ENCODE measurements at places on chromosomes 2 and 18. TPM values are rescaled to one million over a fixed set of nuclear protein-coding genes. Genes with fewer than 3 reads are reported as not detected.

DNA sequence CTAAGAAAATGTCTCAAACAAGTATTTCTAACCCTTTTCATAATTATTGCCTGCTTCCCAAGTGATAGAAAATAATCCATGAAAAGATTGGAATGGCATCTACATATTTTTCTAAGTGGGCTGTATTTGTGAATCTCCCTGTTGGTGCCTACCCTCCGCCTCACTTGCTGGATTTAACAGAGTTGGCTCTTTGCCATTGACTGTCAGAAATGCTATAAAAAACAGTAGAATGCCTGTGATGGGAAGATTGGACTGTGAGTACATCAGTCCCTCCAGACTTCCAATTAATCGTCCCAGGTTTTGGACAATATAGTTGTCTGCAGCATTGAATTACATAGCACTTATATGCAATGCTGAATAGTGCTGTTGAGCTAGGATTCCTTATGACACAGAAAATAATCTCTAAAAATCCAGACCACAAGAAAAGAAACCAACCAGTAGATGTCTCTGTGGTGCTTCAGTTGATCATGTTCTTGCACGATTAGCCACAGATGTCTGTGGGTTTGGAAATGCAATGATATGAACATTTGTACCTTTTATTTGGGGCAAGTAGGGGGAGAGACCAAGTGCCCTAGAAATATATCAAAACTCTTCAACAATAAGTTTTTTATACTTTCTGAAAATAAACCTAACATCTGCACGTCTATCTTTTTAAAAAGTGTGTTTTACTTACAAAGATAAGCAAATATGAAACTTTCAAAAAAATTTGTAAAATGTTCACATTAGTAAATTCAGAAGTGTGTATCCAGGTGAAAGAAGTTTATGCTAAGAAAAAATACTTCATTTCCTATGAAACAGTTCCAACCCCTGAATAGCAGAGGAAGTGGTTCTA is 88.5 kb downstream of the DYNAP start:
- H3K4me1 ChIP-seq: no peaks in the 10 kb centered on the region
- no peak overlapping the region for H3K4me3 ChIP-seq
- H3K27ac ChIP-seq: no peak overlapping the region
- H3K27me3 ChIP-seq: no peaks in the 10 kb centered on the region
- no peaks in the 10 kb centered on the region for H3K36me3 ChIP-seq
- peak; percentile 25 for DNase-seq

- no peaks in the 10 kb centered on the region for H3K4me1 ChIP-seq
- no peak for DNase-seq
- no peak overlapping the region for H3K4me3 ChIP-seq
- no peak overlapping the region for H3K27ac ChIP-seq
- no peaks in the 10 kb centered on the region for H3K36me3 ChIP-seq
- no peaks in the 10 kb centered on the region for H3K27me3 ChIP-seq
These were observed 22.6 kb downstream of the FER1L5 start for GRCh38 chr2:96665083-96665569.

- H3K4me3 ChIP-seq: no peak overlapping the region
- no peaks in the 10 kb centered on the region for H3K27me3 ChIP-seq
- H3K27ac ChIP-seq: no peak overlapping the region
- H3K36me3 ChIP-seq: no peaks in the 10 kb centered on the region
- no peak for DNase-seq
- H3K4me1 ChIP-seq: no peaks in the 10 kb centered on the region
These were observed 30.4 kb downstream of the BMPR2 start for GRCh38 chr2:202406445-202406978.

GRCh38 chr2:131417886-131418285 is 53.9 kb upstream of the RAB6D start:
- no peaks in the 10 kb centered on the region for H3K36me3 ChIP-seq
- H3K4me3 ChIP-seq: no peak overlapping the region
- H3K4me1 ChIP-seq: no peaks in the 10 kb centered on the region
- no peak overlapping the region for H3K27ac ChIP-seq
- no peaks in the 10 kb centered on the region for H3K27me3 ChIP-seq

GRCh38 chr2:76447294-76447693 is 736.6 kb upstream of the GCFC2 start:
- no peak for DNase-seq
- H3K4me1 ChIP-seq: no peaks in the 10 kb centered on the region
- no peaks in the 10 kb centered on the region for H3K36me3 ChIP-seq

DNA sequence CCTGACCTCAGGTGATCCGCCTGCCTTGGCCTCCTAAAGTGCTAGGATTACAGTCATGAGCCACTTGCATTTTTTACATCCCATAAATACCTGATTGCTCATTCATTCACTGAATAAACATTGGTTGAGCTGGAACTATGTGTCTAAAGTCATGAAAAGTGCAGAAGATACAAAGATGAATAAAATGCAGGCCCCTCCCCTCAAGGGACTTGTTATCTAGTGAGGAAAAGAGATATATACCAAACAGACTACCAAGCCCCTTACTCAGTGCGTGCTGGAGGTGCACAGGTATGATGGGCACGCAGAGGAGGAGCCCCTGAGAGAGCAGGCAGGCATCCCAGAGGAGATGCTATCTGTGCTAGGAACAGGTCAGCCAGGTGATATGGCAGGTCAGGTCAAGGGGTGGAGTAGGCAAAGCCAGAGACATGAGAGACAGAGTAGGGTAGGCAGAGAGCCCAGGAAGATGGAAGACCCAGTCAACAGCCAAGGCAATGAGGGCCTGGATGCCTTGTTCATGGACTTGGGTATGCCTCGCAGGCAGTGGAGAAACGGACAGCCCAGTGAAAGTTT is 7.7 kb downstream of the FHL2 start:
- peaks cover 5% of the 10 kb centered on the region for H3K4me1 ChIP-seq
- no peaks in the 10 kb centered on the region for H3K36me3 ChIP-seq
- H3K4me3 ChIP-seq: no peak overlapping the region
- H3K27ac ChIP-seq: peak overlapping the region; percentile 39

GRCh38 chr2:169091761-169092519 is 22.6 kb downstream of the DHRS9 start:
- H3K4me1 ChIP-seq: peaks cover 3% of the 10 kb centered on the region
- DNase-seq: peak; percentile 82
- peak overlapping the region; percentile 70 for H3K27ac ChIP-seq
- H3K27me3 ChIP-seq: no peaks in the 10 kb centered on the region

DNA sequence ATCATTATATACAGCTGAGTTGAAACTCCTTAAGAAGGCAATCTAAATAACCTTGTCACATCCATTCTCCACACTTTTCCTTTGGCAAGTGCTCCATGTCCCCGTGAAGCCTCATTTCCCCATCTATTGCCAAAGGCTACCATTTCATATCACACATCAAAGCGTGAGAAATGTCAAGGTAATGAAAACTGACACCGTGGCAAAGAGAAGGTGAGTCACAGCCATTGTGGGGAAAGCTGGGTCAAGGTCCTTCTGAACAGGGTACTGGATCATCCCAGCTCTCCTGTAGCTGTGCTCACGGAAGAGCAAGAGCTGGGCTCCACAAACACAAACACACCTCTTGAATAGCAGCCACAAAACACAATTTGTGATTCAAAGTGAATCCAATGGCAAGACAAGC is 58.2 kb upstream of the REG3G start:
- no peaks in the 10 kb centered on the region for H3K27me3 ChIP-seq
- no peak overlapping the region for H3K27ac ChIP-seq
- no peaks in the 10 kb centered on the region for H3K36me3 ChIP-seq
- no peaks in the 10 kb centered on the region for H3K4me1 ChIP-seq
- no peak for DNase-seq

- H3K27ac ChIP-seq: no peak overlapping the region
- no peak for DNase-seq
- no peaks in the 10 kb centered on the region for H3K4me1 ChIP-seq
These were observed 98.6 kb downstream of the BCL2L11 start for GRCh38 chr2:111219285-111219684.

DNA sequence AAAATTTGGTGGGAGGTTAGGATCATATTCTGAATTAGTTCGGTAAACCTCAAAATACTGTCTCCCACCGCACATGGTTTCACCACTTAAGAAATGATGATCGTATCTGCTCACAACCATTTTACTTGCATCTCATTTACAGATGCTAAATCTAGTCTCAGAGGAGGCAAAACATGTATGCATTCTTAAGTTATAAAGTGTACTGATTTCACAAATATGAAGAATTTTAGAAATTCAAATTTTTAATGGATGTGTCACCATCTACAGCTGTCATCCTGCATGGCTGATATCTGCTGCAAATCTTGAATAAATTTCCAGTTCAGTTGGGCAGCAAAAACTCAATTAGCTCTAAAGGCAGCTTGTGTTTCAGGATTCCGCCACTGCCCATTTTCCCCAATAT is 243.3 kb upstream of the KCNJ3 start:
- no peak overlapping the region for H3K4me3 ChIP-seq
- no peak for DNase-seq
- no peak overlapping the region for H3K27ac ChIP-seq
- H3K36me3 ChIP-seq: no peaks in the 10 kb centered on the region

- H3K27me3 ChIP-seq: no peaks in the 10 kb centered on the region
- H3K27ac ChIP-seq: peak overlapping the region; percentile 4
- no peak for DNase-seq
- H3K36me3 ChIP-seq: no peaks in the 10 kb centered on the region
These were observed 11.5 kb upstream of the SLC11A1 start for GRCh38 chr2:218370410-218371063.

- no peak for DNase-seq
- no peaks in the 10 kb centered on the region for H3K27me3 ChIP-seq
- no peaks in the 10 kb centered on the region for H3K4me1 ChIP-seq
- no peak overlapping the region for H3K4me3 ChIP-seq
- no peaks in the 10 kb centered on the region for H3K36me3 ChIP-seq
These were observed 7.2 kb upstream of the HNMT start for GRCh38 chr2:137957033-137957432.

- H3K27me3 ChIP-seq: no peaks in the 10 kb centered on the region
- H3K4me3 ChIP-seq: no peak overlapping the region
- no peaks in the 10 kb centered on the region for H3K36me3 ChIP-seq
- H3K4me1 ChIP-seq: no peaks in the 10 kb centered on the region
- no peak overlapping the region for H3K27ac ChIP-seq
These were observed 92.6 kb downstream of the TTC32 start for GRCh38 chr2:19809206-19809605.

GRCh38 chr2:235827585-235827992 is 333.7 kb downstream of the AGAP1 start:
- no peak for DNase-seq
- no peak overlapping the region for H3K27ac ChIP-seq
- H3K4me3 ChIP-seq: no peak overlapping the region
- no peaks in the 10 kb centered on the region for H3K27me3 ChIP-seq

DNA sequence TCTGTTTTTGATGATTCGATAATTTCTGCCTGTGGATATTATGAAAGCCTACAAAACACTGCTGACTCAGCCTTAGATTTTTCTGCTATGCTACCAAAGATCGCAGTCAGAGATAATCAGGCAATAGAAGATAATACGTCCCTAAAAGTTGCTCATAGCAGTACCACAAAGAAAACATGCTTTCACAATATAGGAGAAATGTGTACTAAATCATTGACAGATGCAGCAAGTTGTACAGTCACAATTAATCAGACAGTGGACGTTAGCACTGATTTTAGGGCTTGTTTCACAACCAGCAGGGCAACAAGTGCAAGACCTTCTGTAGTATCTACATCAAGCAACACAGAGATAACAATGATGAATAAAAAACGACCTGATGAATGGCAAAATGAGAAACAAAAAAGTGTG is 19.5 kb downstream of the RBM44 start:
- no peaks in the 10 kb centered on the region for H3K27me3 ChIP-seq
- DNase-seq: no peak
- H3K4me1 ChIP-seq: no peaks in the 10 kb centered on the region
- H3K27ac ChIP-seq: no peak overlapping the region
- no peak overlapping the region for H3K4me3 ChIP-seq
- no peaks in the 10 kb centered on the region for H3K36me3 ChIP-seq

- peaks cover 25% of the 10 kb centered on the region for H3K4me1 ChIP-seq
- H3K27ac ChIP-seq: peak overlapping the region; percentile 89
- H3K27me3 ChIP-seq: no peaks in the 10 kb centered on the region
These were observed 14.5 kb upstream of the FOSL2 start for GRCh38 chr2:28377984-28378678.

GRCh38 chr2:202104286-202104870 is 31.3 kb downstream of the KIAA2012 start:
- no peak overlapping the region for H3K27ac ChIP-seq
- no peaks in the 10 kb centered on the region for H3K27me3 ChIP-seq
- no peak overlapping the region for H3K4me3 ChIP-seq
- peak; percentile 43 for DNase-seq
- no peaks in the 10 kb centered on the region for H3K36me3 ChIP-seq

DNA sequence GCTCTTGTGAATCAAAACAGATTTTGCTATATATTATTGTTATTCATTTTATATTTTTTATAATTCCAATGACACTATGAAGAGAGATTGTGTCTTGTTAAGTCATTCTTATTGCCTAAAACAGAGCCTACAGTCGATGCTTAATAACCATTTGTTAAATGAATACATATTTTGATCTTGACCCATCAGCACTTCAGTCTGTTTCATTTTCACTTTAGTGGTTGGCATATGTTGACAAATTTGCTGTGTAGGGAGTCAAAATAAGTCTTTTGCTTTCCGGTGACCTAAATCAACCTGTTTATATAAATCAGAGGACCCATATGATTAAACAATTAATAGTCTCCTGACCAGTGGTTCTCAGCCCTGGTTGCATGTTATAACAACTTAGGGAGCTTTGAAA is 97.1 kb downstream of the TXNL1 start:
- no peaks in the 10 kb centered on the region for H3K4me1 ChIP-seq
- no peaks in the 10 kb centered on the region for H3K36me3 ChIP-seq
- no peaks in the 10 kb centered on the region for H3K27me3 ChIP-seq
- H3K4me3 ChIP-seq: no peak overlapping the region
- no peak for DNase-seq

DNA sequence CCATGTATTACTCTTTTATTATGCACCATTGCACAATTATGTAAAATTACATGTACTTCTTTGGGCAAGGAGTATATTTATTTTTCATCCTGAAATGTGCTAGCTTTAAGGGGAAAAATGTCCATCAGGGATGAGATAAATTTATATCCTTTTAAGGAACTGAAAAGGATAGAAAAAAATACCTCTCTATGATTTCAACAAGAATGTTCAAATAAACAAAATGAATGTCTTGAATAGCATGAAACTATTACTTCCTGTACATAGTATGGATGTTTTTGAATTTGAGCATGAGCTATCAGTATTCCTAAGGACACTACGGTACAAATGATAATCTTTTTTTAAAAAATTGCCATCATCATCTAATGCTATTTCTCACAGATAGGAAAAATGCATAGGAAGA is 1611.9 kb upstream of the ZEB2 start:
- no peak for DNase-seq
- H3K4me1 ChIP-seq: no peaks in the 10 kb centered on the region
- no peaks in the 10 kb centered on the region for H3K36me3 ChIP-seq
- H3K4me3 ChIP-seq: no peak overlapping the region

Gene APCDD1
- total RNA-seq: 10.7 TPM

Gene DTNA
- 7.5 TPM for total RNA-seq

Gene ATP8B1
- total RNA-seq: 359 TPM

Gene CERKL
- 0.20 TPM for total RNA-seq

All from colonic mucosa (tissue), 4 donors.